ENCODE measurements at places on chromosomes 7 and 10.

GRCh38 chr7:152911226-152911560 is 151.6 kb downstream of the ACTR3B start:
- DNase-seq, result no peak

DNA sequence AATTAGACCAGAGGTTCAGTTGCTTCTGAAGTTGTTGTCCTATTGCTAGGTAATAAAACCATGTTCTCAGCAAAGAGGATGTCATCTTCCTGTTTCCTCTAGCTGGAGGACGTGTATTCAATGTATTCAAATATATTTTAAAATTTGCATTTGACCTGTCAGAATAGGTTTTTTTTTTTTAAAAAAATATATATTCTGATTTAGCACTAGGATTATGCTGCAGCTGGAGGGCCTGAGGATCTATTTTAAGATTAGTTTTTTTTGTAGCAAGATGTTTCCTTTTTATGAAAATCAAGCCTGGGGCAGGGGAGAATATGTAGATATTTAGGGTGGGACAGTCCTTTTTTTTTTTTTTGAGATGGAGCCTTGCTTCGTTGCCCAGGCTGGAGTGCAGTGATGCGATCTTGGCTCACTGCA is 337.0 kb downstream of the FRMD4A start:
- no peak for DNase-seq

DNA sequence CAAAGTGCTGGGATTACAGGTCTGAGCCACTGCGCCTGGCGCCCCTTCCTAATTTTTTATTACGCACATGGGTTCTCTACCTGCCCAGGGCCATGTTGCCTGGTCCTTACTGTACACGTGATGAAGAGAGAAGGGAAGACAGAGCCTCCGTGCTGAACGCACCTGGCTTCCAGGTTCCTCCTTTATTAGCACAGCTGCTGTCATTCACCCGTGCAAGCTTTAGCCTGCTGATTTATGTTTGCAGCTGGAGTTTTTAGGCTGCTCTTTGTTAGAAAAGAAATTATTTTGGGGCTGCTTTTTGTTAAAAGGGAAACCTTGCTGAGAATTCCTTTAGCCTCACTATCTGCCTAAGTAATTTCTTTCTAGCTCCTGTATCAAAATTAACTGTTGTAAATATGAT is 417.0 kb downstream of the CALN1 start:
- no peak for DNase-seq

DNA sequence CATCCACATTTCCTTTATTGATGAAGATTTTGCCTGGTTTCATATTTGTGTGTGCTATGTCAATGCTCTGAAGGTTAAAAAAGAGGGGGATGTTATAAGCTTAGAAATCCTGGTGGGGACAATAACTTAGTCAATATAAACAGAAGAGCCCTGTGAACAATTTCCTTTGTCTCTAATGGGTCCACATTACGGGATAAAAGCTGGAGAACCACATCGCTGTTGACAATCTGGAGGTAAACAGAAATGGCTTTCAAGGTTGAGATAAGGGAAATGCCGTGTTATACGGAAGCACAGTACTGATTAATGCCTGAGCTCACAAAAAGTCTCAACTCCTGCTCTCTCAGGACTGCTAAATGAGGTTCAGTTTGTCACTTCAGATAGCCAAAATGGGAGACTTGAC is 16.8 kb downstream of the ASAH2 start:
- no peak for DNase-seq

DNA sequence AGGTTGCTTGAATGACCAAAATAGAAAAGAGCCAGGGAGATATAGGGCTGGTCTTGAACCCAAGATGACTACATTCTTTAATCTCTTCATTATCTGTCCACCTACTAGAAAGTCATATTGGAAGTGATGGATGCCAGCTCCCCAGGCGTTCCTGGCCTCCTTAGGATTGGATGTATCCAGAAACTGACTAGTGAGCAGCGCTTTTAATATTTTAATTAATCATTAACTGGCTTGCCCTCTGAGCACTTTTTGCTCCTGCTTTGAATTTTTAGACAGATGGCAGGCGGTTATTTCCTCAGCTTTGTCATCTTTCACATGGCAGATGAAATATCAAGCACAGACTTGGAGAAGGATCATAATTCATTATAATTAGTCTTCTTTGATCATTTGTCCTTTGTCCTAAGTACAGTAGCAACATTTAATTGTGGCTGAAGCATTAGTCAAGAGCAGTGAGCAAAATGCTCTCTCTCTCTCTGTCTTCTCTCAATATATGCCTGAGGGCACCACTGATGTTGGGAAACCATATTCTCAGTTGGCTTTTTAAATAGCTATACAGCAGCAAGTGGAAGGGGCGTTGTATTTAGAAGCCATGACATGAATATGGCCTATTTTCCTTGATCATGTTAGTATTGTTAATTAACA is 588.0 kb downstream of the NRG3 start:
- no peak for DNase-seq

GRCh38 chr10:85786401-85786899 is 580.1 kb downstream of the GRID1 start:
- no peak for DNase-seq

GRCh38 chr7:47328392-47329319 is 253.3 kb downstream of the TNS3 start:
- no peak for DNase-seq

DNA sequence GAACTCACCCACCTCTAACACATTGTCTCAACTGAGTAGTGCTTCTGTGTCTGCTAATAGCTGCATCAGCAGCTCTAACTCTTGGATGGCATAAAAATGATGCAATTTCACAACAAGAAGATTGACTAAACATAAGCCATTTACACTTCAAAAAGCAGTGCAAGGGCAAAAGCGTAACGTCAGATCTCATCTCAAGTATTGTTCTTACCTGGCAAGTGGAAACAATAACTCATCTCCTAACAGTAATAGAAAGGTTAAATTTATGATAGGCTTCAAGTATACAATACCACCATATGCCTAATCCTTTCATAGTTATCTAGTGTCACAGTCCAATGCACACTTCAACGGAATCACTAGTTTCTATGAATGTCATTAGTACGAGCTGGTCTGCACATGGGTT is 14.8 kb downstream of the TPK1 start:
- DNase-seq, result no peak

DNA sequence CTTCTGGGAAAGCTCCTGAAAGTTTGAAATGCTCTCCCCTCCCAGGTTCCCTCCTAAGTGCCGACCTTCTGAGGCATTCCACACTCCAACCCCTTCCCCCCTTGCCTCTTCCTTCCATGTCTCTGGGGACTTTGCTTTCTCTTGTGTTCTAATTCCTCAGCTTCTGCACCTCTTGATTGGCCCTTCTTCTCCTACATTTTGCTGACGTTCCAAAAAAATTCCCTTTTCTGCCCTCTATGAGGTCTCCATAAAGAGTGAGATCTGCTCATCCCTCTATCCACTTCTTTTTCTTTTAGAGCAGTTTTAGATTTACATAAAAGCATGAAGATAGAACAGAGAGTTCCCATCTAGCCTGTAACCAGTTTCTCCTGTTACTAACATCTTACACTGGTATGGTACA is 22.3 kb downstream of the FOXI2 start:
- DNase-seq, result no peak

- no peak for DNase-seq
Measured at GRCh38 chr10:90992462-90992861, 71.6 kb upstream of the ANKRD1 start.

- DNase-seq, result no peak
Measured at GRCh38 chr7:132130497-132130896, 445.8 kb downstream of the PLXNA4 start.

- DNase-seq, result no peak
Measured at GRCh38 chr7:115135769-115136410, 214.0 kb downstream of the MDFIC start.

GRCh38 chr7:36506820-36507219 is 117.2 kb downstream of the ANLN start:
- DNase-seq, result no peak

DNA sequence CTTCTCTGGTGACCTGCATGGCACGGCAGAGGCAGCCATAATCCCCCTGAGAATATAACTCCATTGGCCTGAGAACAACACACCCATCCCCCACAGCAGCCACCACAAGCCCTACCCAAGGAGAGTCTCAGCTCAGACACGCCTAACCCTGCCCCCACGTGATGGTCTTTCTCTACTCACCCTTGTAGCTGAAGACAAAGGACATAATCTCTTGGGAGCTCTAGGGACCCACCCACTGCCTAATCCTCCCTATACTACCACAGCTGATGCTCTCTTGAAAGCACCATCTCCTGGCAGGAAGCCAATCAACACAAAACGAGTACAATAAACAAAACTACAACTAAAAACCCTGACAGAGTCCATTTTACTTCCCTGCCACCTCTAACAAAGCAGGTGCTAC is 30.7 kb upstream of the HPSE2 start:
- DNase-seq, result no peak

DNA sequence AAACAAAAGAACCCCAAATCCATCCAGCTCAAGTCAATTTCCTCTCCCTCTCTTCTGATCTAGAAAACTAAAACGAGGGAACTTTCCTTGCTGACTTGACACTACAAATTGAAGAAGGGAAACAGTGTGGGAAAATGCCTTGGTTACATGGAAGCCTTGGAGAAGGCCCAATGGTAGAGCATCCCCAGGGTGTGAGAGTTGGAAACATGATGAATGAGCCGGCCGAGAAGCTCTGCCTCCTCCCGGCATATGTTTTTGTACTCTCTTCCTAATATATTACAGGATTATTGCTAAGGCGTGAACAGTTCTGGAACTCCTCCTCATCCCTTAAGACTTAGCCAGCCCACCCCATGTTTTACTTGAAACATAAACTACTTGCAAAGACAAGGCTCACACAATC is 618.2 kb upstream of the MGMT start:
- DNase-seq, result no peak

- DNase-seq, result no peak
Measured at GRCh38 chr7:26688936-26689506, 175.4 kb downstream of the SKAP2 start.

GRCh38 chr7:101896316-101896715 is 78.9 kb downstream of the CUX1 start:
- DNase-seq, result no peak
